RWPE2 (cell line): ENCODE measurements at places on chromosomes 7 and 10.

DNA sequence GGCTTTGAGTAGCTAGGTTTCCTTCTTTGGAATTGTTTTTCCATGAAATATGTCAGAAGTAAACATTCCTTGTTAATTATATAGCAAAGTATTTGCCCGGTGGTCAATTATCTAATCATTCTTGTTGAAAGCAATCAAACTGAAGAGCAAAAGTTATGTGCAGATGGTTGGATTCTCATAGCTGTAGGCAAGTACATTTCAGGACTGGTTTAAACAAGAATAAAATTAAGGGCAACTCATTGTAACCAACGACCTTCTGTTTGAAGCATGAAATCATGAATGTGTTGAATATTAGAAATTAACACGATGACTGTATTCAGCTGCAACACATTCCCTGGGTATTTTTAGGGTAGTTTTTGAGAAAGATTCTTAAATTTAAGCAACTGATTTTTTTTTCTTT is 61.8 kb upstream of the NMT2 start:
- DNase-seq: no peak

GRCh38 chr7:41098402-41098801 is 604.5 kb downstream of the INHBA start:
- DNase-seq: no peak

- DNase-seq: no peak
Measured at GRCh38 chr10:35910234-35910633, 268.1 kb upstream of the FZD8 start.

DNA sequence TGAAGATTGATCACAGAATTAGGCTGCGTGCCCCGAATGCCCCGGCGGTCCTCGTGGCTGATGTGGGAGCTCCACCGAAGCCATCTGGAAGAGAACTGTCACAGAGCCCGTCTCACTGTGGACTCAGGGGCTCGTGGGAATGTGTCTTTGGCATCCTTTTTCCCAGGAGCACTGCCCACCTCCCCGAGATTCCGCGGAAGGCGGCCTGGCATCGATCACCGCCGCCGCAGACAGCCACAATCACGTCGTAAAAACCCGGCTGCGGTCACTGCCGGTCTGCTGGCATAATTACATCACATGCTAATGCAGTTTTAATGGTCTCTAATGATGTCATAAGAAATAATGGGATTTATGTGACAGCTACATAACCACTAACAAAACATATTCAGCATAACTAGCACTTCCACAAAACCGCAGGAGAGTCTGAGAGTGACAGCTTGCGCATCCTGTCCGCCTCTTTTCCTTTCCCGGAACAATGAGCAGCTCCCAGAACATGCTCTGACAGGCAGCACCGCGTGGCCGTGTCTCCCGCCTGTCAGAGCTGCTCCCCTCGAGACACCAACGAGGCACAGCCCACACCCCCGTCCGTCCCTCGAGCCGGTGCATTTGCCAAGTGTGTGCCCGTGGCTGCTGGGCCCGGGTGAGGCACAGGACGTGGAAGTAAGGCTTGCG is 490.0 kb downstream of the PTPRN2 start:
- DNase-seq: peak; percentile 30

- DNase-seq: no peak
Measured at GRCh38 chr10:58384095-58384494, 1.1 kb upstream of the TFAM start.

- DNase-seq: no peak
Measured at GRCh38 chr7:131326576-131326975, 1.1 kb upstream of the MKLN1 start.
